ENCODE measurements at places on chromosomes 16 and 17. TPM values are rescaled to one million over a fixed set of nuclear protein-coding genes. Genes with fewer than 3 reads are reported as not detected.
A peak's percentile ranks its signal among the peaks of the same experiment; 100 is the strongest.

DNA sequence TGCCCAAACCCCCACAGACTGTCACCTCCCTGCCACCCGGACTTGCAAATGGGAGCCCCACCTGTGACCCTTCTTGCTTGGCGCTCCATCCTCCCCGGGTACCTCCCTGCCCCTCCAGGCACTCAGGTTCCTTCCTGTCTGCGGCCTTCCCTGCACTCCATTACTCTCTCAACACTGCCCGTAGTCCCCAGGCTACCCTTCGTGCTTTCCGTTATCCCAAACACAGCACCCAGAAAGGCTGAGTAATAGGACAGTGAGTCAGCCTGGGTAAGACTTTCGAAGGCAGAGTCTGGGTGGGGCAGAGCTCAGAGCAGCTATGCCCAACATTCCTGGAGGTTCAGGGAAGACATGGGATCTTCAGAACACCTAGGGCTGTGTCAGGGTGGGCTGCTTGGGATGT, 16.6 kb upstream of the C16orf74 start:
- no peak for DNase-seq

MIF4GD gene
- polyA plus RNA-seq = 28.2 TPM

DNA sequence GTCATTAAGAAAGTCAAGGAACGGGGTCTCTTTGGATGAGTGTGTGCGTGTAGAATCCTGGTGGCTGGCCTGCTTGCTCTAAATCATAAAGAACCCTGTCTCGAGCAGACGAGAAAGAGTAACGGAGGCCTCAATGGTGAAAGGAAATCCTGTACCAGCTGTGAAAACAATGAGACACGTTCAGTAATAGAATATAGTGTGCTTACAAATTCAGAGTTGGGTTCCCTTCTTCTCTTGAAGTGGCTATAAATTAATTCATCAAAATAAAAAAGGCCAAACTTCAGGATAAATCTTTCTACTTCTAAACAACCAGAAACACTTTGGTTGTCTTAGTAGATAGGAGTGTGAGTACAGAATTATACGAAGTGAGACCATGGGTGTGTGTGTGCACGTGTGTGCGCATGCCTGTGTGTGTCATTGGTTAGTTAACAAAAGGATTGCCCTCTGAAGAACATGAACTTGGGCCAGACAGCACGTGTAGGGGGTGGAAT, 48.5 kb downstream of the WWOX start:
- peak; percentile 52 for DNase-seq

TSPOAP1 gene
- 12.5 TPM for polyA plus RNA-seq

GRCh38 chr17:8628609-8629169, 1.8 kb downstream of the MYH10 start:
- DNase-seq = no peak

Data from kidney (tissue), 22 donors.